ENCODE measurements at places on chromosomes 13 and 19.
A peak's percentile ranks its signal among the peaks of the same experiment; 100 is the strongest.

DNA sequence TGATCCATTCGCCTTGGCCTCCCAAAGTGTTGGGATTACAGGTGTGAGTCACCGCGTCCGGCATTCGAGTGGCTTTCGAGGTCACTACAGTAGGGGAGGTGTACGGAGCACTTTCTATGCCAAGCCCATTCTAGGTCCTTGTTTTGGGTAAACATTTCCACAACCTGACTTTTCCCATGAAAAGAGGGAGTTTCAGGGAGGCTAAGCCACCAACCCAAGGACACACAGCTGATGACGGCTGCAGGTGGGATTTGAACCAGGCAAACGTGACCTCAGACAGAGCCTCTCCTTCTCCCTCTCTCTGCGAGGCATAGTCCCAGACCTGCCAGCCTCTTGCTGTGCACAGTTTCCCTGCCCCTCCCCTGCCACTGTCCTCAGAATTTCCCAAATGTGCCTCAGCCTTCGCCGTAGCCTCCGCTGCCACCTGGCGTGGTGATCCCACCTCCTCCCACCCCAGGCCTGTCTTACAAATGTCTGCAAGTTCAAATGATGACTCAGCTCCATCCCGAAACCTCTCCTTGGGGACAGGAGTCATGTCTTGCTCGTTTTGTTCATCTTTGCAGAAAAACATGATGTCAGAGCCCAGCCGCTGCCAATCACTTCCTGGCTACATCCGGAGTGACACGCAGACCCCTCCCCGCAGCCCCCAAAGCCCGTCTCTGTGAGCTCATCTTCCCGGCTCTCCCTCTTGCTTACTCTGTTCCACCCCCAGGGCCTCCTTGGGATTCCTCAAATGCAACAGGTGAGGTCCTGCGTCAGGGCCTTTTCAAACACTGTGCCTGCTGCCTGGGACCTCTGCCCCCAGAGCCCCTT lies 6.6 kb upstream of the GADD45B start:
- peak; percentile 56 for DNase-seq

- peak; percentile 10 for DNase-seq
These were observed 18.3 kb upstream of the F7 start for GRCh38 chr13:113086991-113087922.

DNA sequence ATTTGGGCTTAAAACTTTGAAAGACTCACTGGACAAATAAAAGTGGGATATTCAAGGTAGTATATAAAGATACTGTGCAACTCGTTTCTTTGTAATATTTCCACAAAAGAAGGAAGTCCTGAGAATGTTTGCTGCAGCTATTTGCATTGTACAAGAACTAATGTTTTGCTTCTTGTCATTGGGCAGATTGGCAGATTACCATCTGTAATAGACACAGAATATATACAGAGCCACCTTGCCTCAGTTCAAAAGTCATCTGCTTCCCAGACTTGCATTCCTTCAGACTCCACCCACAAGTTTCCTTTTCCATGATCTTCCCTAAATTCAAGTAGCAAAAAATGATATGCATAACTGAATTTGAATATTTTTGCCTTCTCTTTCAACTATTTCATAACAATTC lies 145.1 kb downstream of the EFNB2 start:
- DNase-seq, result no peak

DNA sequence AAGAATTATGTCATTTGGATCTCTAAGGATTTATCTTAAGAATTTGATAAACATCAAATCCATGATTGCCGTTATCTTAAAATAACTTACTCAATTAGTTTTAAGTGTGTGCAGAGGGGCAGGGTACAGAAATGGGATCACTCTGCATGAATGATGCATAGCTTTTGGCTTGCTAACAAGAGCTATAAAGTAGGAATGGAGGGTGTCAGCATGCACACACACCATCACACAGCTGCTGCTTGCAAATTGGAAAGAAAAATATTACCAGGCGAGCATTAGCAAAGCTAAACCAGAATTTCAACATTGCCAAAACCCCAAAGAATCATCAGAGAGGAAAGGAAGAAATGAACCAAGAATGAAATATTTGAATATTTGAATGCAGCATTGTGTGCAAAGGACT lies 580.6 kb downstream of the LMO7 start:
- DNase-seq, result no peak

DNA sequence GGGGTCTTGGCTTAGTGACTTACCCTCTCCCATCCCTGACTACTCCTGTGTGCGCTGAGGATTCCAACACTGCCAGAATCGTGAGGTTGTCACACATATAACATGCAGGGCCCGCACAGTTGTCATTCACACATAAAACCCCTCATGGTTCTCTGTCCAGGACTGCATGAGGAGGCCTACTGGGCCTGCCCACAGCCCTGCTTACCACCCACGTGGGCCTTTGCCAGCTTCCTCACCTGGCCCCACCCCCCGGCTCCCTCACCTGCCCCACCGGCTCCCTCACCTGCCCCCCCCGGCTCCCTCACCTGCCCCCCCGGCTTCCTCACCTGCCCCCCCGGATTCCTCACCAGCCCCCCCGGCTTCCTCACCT lies 197.2 kb downstream of the TEX29 start:
- DNase-seq, result no peak

DNA sequence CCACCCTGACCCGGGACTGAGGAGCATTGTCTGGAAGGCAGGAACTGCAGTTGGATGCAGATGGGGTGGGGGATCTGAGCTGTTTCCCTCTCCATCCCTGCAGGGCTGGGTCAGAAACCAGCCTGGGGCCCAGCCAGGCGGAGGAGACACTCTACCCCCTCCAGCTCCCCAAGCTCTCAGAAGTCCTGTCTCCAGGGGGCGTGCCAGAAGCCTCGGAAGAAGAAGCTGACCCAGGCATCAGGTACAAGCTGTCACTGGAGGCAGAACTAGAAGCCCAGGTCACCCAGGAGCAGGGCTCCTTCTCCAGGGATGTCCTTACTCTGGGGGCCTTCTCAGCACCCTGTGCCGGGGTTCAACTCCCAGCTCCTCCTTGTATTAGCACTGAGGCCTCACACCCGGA lies 15.5 kb downstream of the SIX5 start:
- no peak for DNase-seq

- no peak for DNase-seq
These were observed 31.9 kb downstream of the SGCG start for GRCh38 chr13:23212671-23213070.
